CD4-positive, alpha-beta T cell treated with Interleukin-15 for 4 hours (primary cell): ENCODE measurements at places on chromosomes 16 and 17.

GRCh38 chr16:87395181-87395842, 3.2 kb downstream of the MAP1LC3B start:
- DNase-seq: no peak

DNA sequence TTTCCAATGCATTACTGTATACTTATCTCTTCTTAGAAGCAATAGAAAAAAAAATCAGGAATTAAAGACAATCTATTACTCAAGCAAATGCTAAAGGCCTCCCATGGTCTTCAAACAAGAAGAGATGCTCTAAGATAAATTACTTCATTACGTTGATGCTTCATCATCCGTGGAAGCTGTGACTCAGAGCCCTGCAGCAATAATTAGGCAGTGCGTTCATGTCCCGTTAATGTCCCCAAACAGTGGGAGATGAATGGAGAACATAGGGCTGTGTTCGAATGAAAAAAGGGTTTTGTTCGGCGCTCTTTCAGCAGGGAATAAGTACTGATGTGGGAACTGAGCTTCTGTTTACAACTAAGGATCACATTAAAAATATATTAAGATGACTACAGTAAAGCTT, 15.9 kb upstream of the PDXDC1 start:
- no peak for DNase-seq

GRCh38 chr17:18981642-18982424, 22.7 kb downstream of the FAM83G start:
- DNase-seq: no peak

- DNase-seq: no peak
Measured at GRCh38 chr16:30559690-30560089, 1.5 kb upstream of the ZNF764 start.

GRCh38 chr17:27512511-27513346, 56.5 kb downstream of the KSR1 start:
- no peak for DNase-seq

DNA sequence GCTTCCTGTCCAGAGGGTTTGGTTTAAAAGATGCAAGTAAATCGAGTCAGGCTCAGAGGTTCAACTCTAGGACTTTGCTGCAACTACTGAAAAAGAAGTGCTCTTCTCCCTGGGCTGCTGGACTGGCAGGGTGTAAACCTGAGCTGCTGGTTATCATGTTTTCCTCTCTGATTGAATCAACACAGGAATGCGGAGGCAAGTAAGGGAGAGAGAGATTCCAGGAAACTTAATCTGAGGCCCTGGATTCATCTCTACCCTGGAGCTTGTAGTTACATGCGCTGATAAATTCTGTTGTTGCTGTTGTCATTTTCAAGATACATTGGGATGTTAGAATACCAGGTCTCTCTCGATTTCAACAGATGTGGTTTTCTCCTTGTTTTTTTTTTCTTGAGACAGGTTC, 8.2 kb upstream of the HS3ST3A1 start:
- no peak for DNase-seq

DNA sequence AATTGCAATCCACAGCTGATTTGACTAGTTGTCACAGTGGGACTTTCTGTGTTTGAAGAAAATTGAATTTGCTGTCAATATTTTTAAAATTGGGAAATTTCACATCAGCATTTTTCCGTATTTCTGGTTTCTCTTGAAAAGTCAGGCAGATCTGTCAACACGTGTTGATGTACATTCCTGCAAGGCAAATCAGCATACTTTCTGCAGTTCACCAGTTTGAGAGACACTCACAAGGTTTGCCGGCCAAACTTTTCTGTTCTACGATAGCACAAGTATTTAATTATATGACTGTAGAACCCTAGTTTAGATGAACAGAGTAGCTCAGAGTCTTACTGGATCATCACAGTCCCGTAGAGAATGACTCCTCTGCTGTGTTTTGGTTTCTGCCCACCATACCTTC, 102.0 kb downstream of the ADAMTS18 start:
- no peak for DNase-seq

DNA sequence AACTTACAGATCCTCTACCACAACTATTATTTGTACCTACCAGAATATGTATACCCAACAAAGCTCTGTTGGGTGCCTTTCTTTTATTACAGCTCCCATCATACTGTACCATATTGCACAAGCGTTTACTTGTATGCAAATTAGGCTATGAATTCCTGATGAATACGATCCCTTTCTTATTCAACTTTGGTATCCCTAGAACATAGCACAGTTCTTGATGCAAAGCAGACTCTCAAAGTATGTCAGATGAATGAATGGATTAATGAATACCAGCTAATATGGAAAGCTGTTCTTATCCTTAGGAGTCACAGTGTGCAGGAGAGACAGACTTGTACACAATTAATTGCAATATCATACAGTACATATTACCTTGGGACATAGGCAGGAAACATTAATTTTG, 79.7 kb upstream of the NACA2 start:
- no peak for DNase-seq

DNA sequence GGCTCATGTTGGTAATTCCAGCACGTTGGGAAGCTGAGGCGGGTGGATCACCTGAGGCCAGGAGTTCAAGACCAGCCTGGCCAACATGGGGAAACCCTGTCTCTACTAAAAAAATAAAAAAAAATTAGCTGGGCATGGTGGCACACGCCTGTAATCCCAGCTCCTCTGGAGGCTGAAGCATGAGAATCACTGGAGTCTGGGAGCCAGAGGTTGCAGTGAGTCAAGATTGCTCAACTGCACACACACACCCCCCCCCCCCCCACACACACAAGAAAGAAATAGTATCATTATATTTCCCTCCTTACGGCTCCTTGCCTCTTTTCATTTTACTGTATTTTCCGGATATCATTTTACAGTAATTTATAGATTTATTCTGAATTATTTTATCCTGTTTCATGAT, 963.1 kb upstream of the GOT2 start:
- DNase-seq: no peak

DNA sequence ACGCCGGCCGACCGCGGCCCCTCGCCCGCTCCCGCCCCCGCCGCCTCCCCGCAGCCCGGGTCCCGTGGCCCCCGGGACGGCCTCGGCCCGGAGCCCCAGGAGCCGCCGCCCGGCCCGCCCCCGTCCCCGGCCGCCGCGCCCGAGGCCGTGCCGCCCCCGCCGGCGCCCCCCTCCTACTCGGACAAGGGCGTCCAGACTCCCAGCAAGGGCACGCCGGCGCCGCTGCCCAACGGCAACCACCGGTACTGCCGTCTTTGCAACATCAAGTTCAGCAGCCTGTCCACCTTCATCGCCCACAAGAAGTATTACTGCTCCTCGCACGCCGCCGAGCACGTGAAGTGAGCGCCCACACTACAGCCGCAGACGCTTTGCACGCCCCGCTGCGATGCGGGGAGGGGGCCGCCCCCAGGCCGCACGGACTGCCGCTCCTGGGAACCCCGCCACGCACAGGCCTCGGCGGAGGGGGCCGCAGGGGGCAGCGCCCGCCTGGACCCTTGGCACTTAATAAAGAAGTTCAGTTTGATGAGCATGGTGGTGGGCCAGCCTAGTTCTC, 35.5 kb upstream of the ZC3H18 start:
- peak; percentile 22 for DNase-seq

DNA sequence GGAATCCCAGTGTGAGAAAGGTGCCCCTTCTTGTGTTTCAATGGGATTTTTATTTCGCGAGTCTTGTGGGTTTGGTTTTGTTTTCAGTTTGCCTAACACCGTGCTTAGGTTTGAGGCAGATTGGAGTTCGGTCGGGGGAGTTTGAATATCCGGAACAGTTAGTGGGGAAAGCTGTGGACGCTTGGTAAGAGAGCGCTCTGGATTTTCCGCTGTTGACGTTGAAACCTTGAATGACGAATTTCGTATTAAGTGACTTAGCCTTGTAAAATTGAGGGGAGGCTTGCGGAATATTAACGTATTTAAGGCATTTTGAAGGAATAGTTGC, 567 bp downstream of the UBB start:
- DNase-seq: no peak

GRCh38 chr16:3579776-3580175, 2.6 kb upstream of the NLRC3 start:
- no peak for DNase-seq

GRCh38 chr17:38735161-38735997, 5.2 kb downstream of the CISD3 start:
- DNase-seq: peak; percentile 69
